ENCODE measurements at places on chromosomes 1 and 21. TPM values are rescaled to one million over a fixed set of nuclear protein-coding genes. Genes with fewer than 3 reads are reported as not detected.
A peak's percentile ranks its signal among the peaks of the same experiment; 100 is the strongest.

DNA sequence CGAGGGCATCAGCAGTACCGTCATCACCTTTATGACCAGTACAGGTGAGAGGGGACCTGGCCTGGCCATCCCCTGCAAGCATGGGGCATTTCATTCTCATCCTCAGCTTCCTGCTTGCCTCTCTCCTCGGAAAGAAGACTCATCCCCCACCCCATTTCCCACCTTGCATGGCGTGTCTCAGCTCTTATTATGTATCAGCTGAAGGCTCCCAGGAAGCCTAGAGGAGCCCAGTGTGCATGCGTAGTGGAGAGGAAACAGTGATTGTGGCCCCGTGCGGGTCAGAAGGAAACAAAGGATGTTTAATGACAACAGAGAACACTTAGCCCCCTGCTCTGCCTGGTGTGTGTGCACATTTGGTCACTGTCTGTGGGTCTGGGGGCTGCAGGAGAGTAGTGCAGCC lies 40.3 kb upstream of the CNTN2 start:
- DNase-seq, result no peak

GRCh38 chr1:228998179-228998578 lies 262.9 kb downstream of the RHOU start:
- no peak for DNase-seq

DNA sequence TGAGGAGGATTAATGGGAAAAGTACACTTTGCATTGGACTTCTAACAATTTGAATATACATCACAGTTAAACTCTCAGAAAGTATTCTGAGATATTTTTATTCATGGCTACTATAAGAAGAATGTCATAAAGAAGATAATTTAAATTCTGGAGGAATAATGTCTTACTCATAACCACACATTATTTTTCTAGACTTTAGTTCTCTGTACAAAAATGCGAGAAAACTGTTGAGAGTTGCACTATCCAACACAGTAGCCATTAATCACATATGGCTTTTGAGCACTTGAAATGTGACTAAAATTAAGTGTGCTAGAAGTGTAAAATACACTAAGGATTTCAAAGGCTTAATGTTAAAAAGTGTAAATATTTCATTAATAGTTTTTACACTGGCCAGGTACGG lies 53.8 kb downstream of the CRB1 start:
- DNase-seq, result no peak

- no peak for DNase-seq
Measured at GRCh38 chr1:231723146-231723545, 96.6 kb downstream of the DISC1 start.

GRCh38 chr1:82946096-82946605 lies 1052.8 kb downstream of the TTLL7 start:
- no peak for DNase-seq

DNA sequence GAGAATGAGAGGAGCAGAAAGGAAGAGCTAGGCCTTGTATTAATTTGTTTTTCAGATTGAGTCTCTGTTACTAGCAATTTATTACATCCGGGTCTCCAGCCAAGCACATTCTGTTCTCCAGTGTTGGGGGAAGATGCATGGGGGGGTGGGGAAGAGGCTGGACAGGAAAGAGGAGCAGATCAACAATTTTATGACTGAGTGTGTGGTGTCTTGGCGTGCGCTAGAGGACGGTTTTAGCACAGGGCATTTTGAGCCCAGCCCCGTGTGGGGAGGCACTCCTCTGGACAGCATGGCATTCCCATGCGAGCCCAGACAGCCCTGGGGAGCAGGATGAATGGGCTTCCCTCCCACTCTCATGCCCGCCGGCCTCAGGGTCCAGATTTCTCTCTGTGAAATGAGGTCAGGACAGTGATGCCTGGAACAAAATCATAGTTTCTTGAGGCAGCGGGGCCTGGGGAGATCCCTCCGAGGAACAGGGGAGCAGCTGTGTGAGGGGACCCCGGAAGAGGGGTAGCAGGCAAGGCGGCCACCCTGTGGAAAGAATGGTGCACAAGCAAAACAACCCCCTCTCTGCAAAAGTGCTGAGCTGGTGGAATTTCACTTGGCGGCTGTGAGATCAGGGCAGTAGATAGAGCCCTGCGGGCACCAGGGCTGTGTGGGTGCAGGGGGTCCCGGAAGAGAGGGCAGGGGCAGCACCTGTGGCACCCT lies 16.3 kb downstream of the SOX13 start:
- DNase-seq, result no peak

GRCh38 chr21:39874759-39875158 lies 7.5 kb downstream of the PCP4 start:
- no peak for DNase-seq

- DNase-seq, result no peak
Measured at GRCh38 chr1:169610108-169610507, 19.8 kb downstream of the SELP start.

GRCh38 chr1:170874671-170875070 lies 60.7 kb upstream of the MROH9 start:
- DNase-seq, result no peak

GRCh38 chr1:62905872-62906271 lies 121.9 kb downstream of the ATG4C start:
- DNase-seq, result no peak

DNA sequence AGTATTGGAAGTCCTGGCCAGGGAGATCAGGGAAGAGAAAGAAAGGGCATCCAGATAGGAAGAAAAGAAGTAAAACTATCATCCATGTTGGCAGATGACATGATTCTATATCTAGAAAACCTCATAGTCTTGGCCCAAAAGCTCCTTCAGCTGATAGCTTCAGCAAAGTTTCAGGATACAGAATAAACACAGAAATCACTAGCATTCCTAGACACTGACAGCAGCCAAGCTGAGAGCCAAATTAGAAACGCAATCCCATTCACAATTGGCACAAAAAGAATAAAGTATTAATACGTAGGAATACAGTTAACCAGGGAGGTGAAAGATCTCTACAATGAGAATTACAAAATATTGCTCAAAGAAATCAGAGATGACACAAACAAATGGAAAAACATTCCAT lies 44.6 kb downstream of the ZFYVE9 start:
- DNase-seq, result no peak

DNA sequence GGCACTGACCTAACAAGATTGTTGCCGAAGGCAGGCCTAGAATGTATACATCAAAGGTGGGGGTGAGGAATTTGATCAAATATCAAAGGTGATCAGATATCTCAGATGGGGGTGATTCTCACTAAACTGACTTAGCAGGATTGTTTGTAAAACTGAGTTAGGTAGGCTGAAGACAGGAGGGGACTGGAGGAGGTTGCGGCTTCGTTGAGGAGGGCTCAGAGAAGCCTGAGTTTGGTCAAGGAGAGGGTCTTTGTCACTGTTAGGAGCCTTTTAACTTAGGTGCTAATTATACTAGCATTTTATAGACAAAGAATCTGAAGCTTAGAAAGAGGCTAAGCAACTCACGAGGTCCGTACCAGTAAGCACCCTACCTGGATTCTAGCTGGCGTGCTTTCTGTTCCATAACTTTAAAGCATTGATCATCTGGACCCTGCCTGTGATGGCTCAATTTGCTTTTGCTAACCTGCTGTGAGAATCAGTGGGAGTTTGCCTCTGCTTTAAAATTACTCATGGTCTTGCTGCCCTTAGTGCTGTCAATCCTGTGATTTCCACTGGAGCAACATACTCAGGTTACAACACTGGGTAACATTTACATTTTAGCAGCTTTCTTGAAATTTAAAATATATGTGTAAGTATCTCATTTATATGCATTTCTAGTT lies 49.8 kb downstream of the ITSN1 start:
- no peak for DNase-seq

- no peak for DNase-seq
Measured at GRCh38 chr1:118185084-118185832, at the start of gene SPAG17. Gene SPAG17 (minus strand): TSS chr1:118185228. CDS start chr1:118185157, 71 bp downstream.

- DNase-seq, result no peak
Measured at GRCh38 chr1:100461222-100461621, 76.7 kb upstream of the GPR88 start.

GRCh38 chr1:27348861-27349783 lies 7.3 kb downstream of the SYTL1 start:
- DNase-seq, result peak; percentile 32

- peak; percentile 15 for DNase-seq
Measured at GRCh38 chr1:116503546-116504307, 67.1 kb downstream of the CD58 start.

GRCh38 chr1:168170564-168171508 lies 7.9 kb upstream of the TIPRL start:
- DNase-seq, result no peak

DNA sequence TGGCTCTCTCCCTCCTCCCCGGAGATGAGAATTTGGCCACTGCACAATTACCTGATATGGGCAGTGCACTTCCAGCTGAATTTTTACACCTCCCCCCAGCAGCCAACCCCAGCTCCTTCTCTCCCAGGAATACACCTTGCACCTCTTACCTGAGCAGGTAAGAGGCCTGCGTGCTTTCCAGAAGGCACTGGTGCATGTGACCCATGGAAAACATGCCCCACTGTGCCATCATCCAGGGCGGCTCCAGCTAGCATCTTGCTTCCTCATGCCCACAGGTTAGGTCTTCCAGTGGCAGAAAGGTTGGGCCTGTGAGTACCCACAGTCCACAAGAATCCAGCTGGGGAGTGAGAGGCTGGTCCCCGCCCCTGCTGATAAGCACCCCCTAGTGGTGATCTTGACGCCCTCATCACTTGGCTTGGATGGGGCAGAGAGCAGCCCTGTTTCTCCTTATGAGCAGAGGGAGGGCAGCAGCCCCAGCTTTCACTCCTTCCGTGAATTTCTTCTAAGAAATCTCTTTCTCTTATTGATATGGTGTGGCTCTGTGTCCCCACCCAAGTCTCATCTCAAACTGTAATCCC lies 57.8 kb downstream of the EDARADD start:
- peak; percentile 24 for DNase-seq

GRCh38 chr1:207933205-207933800 lies 22.4 kb upstream of the CD34 start:
- DNase-seq, result no peak

The DNM3 gene
- 0.59 TPM for total RNA-seq

The B3GALT5 gene
- not detected for total RNA-seq

The ATP1A4 gene
- total RNA-seq, result not detected

The MED8 gene
- total RNA-seq, result 40.5 TPM

The CDC14A gene
- total RNA-seq, result 27.9 TPM

The SFN gene
- total RNA-seq, result 0.37 TPM

The VWA1 gene
- total RNA-seq, result not detected

The SELE gene
- total RNA-seq, result not detected

The USP25 gene
- 36.1 TPM for total RNA-seq

The FAM89A gene
- 14.8 TPM for total RNA-seq

Measured in CD8-positive, alpha-beta memory T cell (primary cell).